Naive thymus-derived CD8-positive, alpha-beta T cell (primary cell): ENCODE measurements at places on chromosomes 3 and 15. TPM values are rescaled to one million over a fixed set of nuclear protein-coding genes. Genes with fewer than 3 reads are reported as not detected.

DNA sequence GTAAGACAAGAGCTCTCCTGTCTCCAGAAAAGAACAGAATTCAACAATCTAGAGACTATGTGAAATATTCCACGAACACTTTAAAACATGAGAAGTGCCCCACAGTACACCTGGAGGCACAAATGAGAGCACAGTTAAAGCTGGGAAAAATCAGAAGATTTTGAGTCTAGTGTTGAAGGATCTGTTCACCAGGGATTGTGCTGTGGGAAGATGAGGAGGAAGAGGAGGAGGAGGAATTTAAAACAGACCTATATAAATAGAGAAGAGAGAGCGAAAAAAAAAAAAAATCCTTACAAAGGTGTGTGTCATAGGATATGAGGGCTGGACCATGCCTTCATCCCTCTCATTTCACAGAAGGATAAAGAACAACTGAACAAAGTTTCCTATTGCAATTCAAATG, 361.0 kb upstream of the SEMA6D start:
- H3K27ac ChIP-seq, result no peak overlapping the region
- DNase-seq, result no peak
- peaks cover 4% of the 10 kb centered on the region for H3K27me3 ChIP-seq

SLC24A5 gene
- not detected for total RNA-seq

DNA sequence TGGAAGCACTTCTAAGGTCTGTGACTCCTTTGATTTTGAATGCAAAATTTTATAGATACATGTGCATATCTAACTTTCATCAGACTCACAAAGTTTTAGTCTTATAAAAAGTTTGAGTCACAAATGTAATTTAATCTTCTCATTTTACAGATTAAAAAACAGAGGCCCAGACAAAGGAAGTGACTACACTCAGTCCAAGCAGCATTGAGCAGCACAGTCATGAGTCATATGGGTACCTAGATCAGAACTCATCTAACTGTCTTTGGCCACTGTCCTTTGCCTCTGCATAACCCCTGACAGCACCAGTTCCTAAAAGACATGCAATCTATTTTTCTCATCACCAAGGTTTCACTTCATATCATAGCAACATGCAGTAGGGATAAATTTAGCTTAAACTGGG, 210.7 kb upstream of the KCNH8 start:
- no peak for DNase-seq
- H3K4me1 ChIP-seq, result no peaks in the 10 kb centered on the region
- H3K4me3 ChIP-seq, result no peak overlapping the region
- H3K27ac ChIP-seq, result no peak overlapping the region
- no peaks in the 10 kb centered on the region for H3K36me3 ChIP-seq

GRCh38 chr15:66730168-66731021, 28.4 kb downstream of the SMAD6 start:
- no peak overlapping the region for H3K27ac ChIP-seq
- no peaks in the 10 kb centered on the region for H3K4me1 ChIP-seq
- DNase-seq, result no peak

DPPA4 gene
- 6.2 TPM for total RNA-seq

DUOX1 gene
- not detected for total RNA-seq

DNA sequence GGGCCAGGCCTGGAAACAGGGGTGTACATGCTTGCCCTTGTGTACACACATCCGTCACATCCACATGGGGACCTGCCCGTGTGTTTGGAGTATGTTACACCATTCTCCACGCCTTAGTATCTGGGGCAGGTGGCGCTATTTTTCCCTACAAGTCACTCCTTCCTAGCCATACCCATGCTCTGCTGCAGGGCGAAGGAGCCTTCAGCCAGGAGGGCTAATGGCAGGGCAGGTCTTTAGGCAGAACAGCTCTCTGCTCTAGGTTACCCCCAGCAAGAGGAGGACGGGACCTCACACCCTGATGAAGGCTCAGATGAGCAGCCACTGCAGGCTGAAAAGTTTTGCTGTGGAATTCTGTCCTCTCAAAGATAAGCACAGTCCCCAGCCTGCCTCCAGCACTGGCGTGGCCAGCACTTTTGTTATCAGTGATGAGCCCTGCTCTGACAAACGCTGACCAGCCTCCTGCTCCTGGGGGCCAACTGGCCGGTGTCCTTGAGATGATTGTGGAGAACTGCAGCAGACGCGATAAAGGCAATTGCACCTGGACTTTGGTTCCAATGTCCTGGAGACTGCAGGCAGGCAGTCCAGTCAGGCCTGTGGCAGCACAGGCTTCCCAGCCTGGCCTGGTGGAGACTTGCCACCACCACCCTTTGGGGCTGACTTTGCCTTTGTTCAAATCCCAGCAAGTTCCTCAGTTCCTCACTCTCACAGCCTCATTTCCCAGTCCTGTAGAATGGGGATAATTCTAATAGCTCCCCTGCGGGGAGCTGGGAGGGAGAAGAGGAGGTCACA, 19.8 kb upstream of the PIGZ start:
- no peaks in the 10 kb centered on the region for H3K27me3 ChIP-seq
- no peaks in the 10 kb centered on the region for H3K36me3 ChIP-seq
- DNase-seq, result no peak
- H3K4me1 ChIP-seq, result no peaks in the 10 kb centered on the region
- H3K27ac ChIP-seq, result no peak overlapping the region
- no peak overlapping the region for H3K4me3 ChIP-seq

OCA2 gene
- not detected for total RNA-seq

PPP2R3A gene
- total RNA-seq, result 1.1 TPM

GRCh38 chr3:30511524-30512251, 94.7 kb upstream of the TGFBR2 start:
- H3K36me3 ChIP-seq, result no peaks in the 10 kb centered on the region
- no peak for DNase-seq
- no peak overlapping the region for H3K4me3 ChIP-seq
- peaks cover 14% of the 10 kb centered on the region for H3K4me1 ChIP-seq
- no peaks in the 10 kb centered on the region for H3K27me3 ChIP-seq
- H3K27ac ChIP-seq, result no peak overlapping the region

DNA sequence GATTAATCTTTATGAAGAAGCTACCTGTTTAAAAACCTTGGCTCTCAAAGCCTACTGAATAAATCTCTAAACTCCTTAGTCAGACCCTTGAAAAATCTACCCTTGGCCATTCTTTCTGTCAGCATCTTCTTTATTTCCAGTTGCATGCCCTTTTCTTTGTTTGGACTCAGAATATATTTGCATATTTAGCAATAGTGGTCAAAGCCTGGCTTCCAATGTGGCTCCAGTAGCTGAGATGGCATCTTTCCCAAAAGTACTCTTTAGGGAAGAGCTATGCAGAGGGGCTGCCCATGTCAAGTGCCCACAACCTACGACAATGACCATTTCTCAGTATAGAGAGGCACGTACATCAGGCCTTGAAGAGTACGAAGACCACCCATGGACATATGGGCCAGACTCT, 47.2 kb downstream of the TLNRD1 start:
- no peaks in the 10 kb centered on the region for H3K4me1 ChIP-seq
- peaks cover 4% of the 10 kb centered on the region for H3K27me3 ChIP-seq
- H3K27ac ChIP-seq, result no peak overlapping the region
- no peak for DNase-seq
- H3K36me3 ChIP-seq, result no peaks in the 10 kb centered on the region

- no peak overlapping the region for H3K27ac ChIP-seq
- peaks cover 3% of the 10 kb centered on the region for H3K27me3 ChIP-seq
- H3K4me1 ChIP-seq, result no peaks in the 10 kb centered on the region
These were observed 117.9 kb downstream of the MITF start for GRCh38 chr3:69856965-69857705.
